ENCODE measurements at places on chromosomes 6 and 20. TPM values are rescaled to one million over a fixed set of nuclear protein-coding genes. Genes with fewer than 3 reads are reported as not detected.
A peak's percentile ranks its signal among the peaks of the same experiment; 100 is the strongest.

Gene EPPIN
- total RNA-seq, result not detected

Gene CPNE5
- 0.63 TPM for total RNA-seq

Gene TP53TG5
- total RNA-seq, result not detected

Gene KCNK17
- not detected for total RNA-seq

- no peaks in the 10 kb centered on the region for H3K36me3 ChIP-seq
- peak; percentile 12 for DNase-seq
- H3K4me1 ChIP-seq, result peaks cover 61% of the 10 kb centered on the region
Measured at GRCh38 chr6:142416686-142417085, 114.9 kb downstream of the ADGRG6 start.

DNA sequence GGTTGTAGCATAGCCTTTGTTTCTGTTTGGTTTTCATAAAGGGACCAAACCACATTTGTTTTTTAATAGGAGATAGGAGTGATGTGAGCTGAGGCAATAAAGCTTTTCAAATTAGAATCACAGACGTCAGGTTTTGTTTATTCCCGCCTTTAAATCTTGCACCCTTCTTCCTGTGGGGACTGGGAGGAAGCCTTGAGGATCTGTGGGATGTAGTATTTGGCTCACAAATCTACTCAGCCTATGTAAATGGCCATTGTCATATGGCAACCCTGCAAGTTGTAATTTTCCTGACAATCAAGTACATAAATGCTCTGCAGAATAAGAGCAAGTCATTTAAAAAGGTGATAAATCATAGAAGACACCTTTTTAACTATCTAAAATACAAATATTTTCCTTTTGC is 110.4 kb downstream of the ADGRG6 start:
- peaks cover 64% of the 10 kb centered on the region for H3K4me1 ChIP-seq
- no peaks in the 10 kb centered on the region for H3K27me3 ChIP-seq
- peak overlapping the region; percentile 89 for H3K27ac ChIP-seq
- peak overlapping the region; percentile 38 for H3K4me3 ChIP-seq

DNA sequence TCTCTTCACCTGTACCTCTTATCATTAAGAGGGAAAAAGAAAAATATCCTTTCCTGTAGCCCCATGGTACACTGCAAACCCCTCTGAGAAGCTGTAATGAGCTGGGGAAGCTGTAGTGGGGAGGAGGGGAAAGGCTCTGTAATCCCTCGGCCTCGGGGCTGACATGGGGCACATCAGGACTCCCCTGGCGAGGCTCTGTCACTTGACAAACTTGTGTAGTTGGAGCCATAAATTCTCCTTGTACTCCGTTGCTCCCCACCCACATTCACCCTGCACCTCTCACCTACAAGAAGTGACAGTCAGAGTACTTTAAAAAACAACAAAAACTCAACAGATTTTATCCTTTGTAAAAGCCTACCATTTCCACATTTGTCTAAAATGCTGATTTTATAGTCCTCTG is 475.7 kb upstream of the AGPAT4 start:
- H3K27me3 ChIP-seq, result no peaks in the 10 kb centered on the region
- no peak for DNase-seq

DNA sequence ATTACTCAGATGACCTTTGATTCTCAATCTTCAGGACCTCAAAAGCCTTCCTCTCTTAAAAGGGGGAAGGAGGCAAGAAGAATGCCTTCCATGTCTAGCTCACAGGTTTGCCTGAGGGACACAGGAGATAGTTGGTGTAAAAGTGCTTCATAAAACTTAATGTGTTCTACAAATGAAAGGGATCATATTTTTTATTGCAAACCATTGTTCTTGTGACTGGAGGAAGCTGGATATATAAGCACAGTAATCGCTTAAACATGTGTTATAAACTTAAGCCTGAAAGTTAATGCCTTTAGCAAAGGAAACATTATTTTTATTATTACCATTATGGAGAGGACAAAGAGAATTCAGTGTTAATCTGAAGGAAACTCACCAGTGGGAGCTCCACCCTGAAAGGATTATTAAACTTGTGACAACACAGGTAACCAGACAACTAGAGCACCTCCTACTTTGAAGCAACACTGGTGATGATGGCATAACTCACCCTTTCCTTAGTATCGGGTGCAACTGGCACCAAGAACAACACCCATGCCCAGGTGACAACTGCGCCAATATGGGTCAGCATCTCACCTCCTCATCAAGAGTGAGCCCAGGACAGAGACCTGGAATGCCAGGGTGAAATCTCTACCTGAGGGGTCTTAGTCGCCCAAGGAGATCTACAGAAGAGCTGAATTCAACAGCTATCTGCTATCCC is 288.7 kb upstream of the PRDM1 start:
- H3K27me3 ChIP-seq, result no peaks in the 10 kb centered on the region
- peak overlapping the region; percentile 56 for H3K4me3 ChIP-seq
- peaks cover 30% of the 10 kb centered on the region for H3K4me1 ChIP-seq
- H3K27ac ChIP-seq, result peak overlapping the region; percentile 69
- no peaks in the 10 kb centered on the region for H3K36me3 ChIP-seq
- DNase-seq, result no peak

GRCh38 chr20:6502999-6503398 is 264.5 kb upstream of the BMP2 start:
- 0 out of 2 replicates have a peak, but pooled peaks cover 3% of the 10 kb centered on the region for H3K4me1 ChIP-seq
- H3K27ac ChIP-seq, result no peak overlapping the region
- H3K36me3 ChIP-seq, result no peaks in the 10 kb centered on the region
- H3K27me3 ChIP-seq, result peaks cover 6% of the 10 kb centered on the region
- H3K4me3 ChIP-seq, result no peak overlapping the region

- no peaks in the 10 kb centered on the region for H3K4me1 ChIP-seq
- H3K36me3 ChIP-seq, result no peaks in the 10 kb centered on the region
- H3K27me3 ChIP-seq, result no peaks in the 10 kb centered on the region
Measured at GRCh38 chr20:42093041-42093440, 474.9 kb upstream of the CHD6 start.

- no peak for DNase-seq
- no peaks in the 10 kb centered on the region for H3K27me3 ChIP-seq
- no peaks in the 10 kb centered on the region for H3K4me1 ChIP-seq
- no peak overlapping the region for H3K27ac ChIP-seq
- no peak overlapping the region for H3K4me3 ChIP-seq
Measured at GRCh38 chr6:76771059-76771634, 692.1 kb downstream of the HTR1B start.

DNA sequence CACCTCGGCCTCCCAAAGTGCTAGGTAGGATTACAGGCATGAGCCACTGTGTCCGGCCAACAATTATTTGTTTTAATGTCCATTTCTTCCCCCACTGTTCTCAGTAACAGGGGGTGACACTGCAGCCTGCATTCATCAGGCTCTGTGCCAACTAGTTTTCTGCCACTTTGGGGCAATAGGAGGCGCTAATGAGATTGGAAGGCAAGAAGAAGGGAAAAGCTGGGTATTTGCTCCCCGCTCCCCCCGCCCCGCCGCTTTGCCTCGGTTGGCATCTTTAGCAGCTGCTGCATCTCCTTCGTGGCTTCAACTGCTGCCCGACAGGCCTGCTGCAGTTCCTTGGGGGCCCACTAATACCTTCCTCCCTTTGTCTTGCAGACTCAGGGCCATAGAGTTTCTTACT is 35.0 kb upstream of the MDGA1 start:
- no peaks in the 10 kb centered on the region for H3K36me3 ChIP-seq
- DNase-seq, result no peak
- H3K4me3 ChIP-seq, result no peak overlapping the region
- H3K27ac ChIP-seq, result no peak overlapping the region
- H3K27me3 ChIP-seq, result no peaks in the 10 kb centered on the region
- H3K4me1 ChIP-seq, result no peaks in the 10 kb centered on the region

DNA sequence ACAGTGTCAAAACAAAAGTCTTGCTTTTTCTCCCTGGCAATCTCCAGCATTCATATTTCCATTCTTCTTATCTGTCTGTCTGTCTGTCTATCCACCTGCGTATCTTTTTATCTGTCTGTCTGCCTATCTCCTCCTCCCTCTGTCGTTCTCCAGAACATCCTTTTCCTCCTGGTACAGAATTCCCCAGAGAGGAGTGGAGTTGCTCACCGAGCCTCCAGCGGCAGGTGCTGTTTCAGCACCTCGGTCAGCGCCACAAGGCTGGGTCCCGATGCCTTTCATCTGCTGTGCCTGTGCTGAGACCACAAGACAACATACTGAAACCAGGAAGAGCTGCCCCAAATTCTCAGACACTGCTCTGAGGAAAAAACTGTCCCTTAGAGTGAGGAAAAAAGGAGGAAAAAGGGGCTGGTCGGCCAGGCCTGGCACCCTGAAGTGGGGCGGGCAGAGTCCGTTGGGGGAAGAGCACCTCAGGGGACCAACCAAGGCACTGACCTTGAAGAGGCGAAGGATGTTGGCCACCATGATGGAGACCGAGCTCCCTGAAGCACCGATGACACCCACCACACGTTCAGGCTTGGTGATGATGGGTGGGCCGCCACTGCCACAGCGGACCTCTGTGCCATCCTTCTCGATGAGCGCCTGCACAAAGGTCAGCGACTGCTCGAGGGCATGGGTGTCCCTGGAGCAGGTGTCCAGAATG is 13.3 kb downstream of the GRM4 start:
- H3K4me1 ChIP-seq, result no peaks in the 10 kb centered on the region
- no peak overlapping the region for H3K4me3 ChIP-seq
- peaks cover 17% of the 10 kb centered on the region for H3K27me3 ChIP-seq
- DNase-seq, result peak; percentile 62
- H3K36me3 ChIP-seq, result no peaks in the 10 kb centered on the region

DNA sequence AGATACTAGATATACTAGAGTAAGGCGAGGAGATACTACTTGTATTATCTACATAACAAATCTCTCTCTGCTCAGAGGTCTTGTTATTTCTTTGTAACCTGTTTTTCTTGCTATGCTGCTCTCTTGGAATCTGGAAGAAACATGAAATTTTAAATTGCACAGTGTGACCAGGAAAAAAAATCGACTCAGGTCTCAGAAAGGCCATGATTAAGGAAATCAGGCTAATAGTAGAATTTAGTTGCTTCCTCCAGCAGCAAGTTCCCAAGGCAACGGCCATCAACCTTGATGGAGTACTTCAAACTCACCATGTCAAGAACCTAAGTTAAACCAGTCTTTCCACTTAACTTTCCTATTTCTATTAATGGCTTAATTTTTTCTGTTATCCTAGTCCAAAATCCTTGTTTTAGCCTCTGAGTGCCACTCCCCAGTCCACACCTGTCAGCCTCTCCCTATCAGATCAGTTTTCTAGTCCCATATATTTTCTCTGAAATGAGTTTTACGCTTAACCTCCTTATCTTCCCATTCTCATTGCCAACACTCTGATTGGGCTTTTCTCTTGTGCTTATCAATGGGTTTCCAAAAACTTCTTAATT is 87.7 kb upstream of the BEND3 start:
- no peaks in the 10 kb centered on the region for H3K4me1 ChIP-seq
- DNase-seq, result no peak
- H3K27ac ChIP-seq, result no peak overlapping the region
- no peak overlapping the region for H3K4me3 ChIP-seq

GRCh38 chr6:35457907-35458306 is 5.8 kb downstream of the FANCE start:
- H3K4me1 ChIP-seq, result peaks cover 18% of the 10 kb centered on the region
- DNase-seq, result no peak
- H3K27ac ChIP-seq, result no peak overlapping the region
- no peaks in the 10 kb centered on the region for H3K36me3 ChIP-seq

DNA sequence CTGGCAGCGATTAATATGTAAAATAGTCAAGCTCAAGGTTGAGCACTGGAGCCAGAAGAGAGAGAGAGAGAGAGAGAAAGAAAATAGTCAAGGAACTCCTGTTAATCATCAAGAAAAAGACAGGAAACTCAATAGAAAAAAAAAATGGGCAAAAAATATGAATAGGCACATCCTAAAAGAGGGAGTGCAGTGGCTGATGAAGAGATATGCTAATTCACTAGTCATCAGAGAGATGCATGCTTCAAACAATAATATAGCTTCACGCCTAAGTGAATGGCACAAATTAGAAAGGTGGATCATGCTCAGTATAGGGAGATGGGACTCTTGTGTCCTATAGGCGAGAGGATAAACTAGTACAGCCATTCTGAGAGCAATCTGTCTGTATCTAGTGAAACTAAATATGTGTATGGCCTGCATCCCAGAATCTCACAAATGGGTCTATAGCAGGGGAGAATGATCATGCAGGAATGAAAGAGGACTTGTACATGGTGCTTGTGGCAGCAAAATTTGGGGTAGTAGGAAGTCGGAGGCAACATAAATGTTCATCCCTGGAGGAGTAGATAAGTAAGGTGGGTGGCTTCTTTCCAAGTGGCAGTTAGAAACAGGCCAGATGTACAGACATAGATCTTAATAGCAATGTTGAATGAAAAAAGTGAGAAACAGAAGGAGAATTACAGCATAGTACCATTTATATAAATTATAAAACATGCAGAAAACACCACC is 176.8 kb downstream of the VEGFA start:
- no peaks in the 10 kb centered on the region for H3K27me3 ChIP-seq
- H3K36me3 ChIP-seq, result no peaks in the 10 kb centered on the region
- H3K27ac ChIP-seq, result no peak overlapping the region
- DNase-seq, result no peak

GRCh38 chr6:151763938-151764680 is 43.4 kb upstream of the ESR1 start:
- H3K27ac ChIP-seq, result peak overlapping the region; percentile 61
- H3K36me3 ChIP-seq, result no peaks in the 10 kb centered on the region
- peaks cover 9% of the 10 kb centered on the region for H3K4me1 ChIP-seq
- DNase-seq, result peak; percentile 94

DNA sequence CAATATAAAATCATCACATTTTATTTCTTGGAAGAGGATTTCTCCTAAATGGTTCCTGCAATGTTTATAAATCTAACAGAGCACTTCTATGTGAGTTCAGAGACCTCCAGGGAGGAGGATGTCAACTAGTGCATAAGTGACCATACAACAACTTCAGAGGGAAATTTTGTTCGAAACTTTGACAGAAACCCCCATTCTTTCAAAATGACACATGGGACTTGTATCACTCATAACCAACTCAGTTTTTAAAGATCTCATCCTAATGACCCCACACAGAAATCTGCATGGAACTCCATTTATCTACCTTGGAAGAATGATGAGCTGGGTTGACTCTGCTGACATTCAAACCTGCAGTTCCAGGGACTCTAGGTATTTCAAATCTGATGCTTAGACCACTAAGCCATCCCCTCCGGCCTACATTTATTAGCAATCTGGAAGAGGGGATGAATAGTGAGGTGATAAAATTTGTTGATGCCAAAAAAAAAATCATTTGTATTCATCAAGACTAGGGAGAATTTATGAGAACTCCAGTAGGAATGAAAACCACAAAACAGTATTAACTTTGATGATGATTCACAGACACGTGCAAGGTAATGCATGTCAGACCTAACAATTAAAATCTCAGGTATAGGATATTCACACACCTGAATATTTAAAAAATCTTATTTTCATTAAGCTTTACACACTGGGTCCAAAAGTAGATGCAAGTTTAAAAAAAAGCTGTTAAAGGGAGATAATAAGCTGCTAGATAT is 153.0 kb downstream of the REV3L start:
- no peak overlapping the region for H3K27ac ChIP-seq
- H3K4me3 ChIP-seq, result no peak overlapping the region
- no peaks in the 10 kb centered on the region for H3K27me3 ChIP-seq
- no peak for DNase-seq

- H3K36me3 ChIP-seq, result no peaks in the 10 kb centered on the region
- no peak overlapping the region for H3K27ac ChIP-seq
- H3K4me1 ChIP-seq, result peaks cover 20% of the 10 kb centered on the region
- DNase-seq, result no peak
- no peak overlapping the region for H3K4me3 ChIP-seq
- H3K27me3 ChIP-seq, result no peaks in the 10 kb centered on the region
Measured at GRCh38 chr6:44221961-44222335, 1.4 kb upstream of the SLC29A1 start.

- H3K4me1 ChIP-seq, result no peaks in the 10 kb centered on the region
- H3K36me3 ChIP-seq, result no peaks in the 10 kb centered on the region
- H3K4me3 ChIP-seq, result no peak overlapping the region
- DNase-seq, result no peak
- H3K27me3 ChIP-seq, result no peaks in the 10 kb centered on the region
Measured at GRCh38 chr20:15756754-15757115, 816.5 kb downstream of the KIF16B start.

- DNase-seq, result no peak
- no peak overlapping the region for H3K4me3 ChIP-seq
- H3K27me3 ChIP-seq, result no peaks in the 10 kb centered on the region
Measured at GRCh38 chr6:109347779-109348178, 34.5 kb downstream of the CD164 start.
